ENCODE measurements at places on chromosomes 7 and 10.

- DNase-seq: no peak
Measured at GRCh38 chr7:151682831-151683614, 163.3 kb upstream of the RHEB start.

- DNase-seq: no peak
Measured at GRCh38 chr10:110857265-110858171, 14.2 kb upstream of the PDCD4 start.

DNA sequence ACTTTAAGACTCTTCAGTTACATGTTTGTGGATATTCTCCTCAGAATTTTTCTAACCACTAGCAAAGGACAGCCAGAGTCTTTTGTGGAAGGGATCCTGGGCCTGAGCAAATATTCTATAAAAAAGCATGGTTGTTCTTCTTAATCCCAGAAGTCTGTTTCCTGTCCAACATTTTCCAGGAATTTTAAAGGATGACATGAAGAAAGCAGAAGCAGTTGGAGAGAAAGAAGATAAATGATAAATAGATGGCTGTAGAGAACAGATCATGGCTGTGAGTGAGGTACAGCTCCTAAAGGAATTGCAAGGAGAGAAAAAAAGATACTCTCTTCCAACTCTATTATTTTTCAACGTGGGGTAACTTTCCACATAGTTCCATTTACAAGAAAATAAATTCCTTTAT lies 91.8 kb upstream of the STEAP4 start:
- no peak for DNase-seq

- DNase-seq: no peak
Measured at GRCh38 chr10:266974-267425, 131.7 kb downstream of the ZMYND11 start.

DNA sequence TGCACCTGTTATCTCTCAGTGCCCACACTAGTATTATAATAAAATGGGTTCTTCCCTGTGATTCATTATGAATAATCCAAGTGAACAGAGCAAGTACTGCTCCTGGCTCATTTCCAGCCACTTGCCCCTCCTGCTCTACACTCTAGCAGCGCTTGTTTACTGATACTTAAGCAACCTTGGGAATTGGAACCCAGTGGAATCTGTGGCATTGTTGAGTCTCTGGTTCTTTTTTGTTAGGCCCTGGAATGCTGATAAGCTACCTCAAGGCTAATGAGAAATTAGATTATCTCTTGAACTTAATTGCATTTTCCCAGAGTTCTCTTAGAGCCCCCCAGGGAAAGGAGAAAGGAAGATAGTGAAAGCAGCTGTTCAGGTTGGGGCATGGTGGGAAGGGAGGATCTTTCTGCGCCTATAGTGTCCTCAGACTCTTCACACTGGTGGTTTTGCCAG lies 34.0 kb downstream of the PRKAR2B start:
- no peak for DNase-seq

DNA sequence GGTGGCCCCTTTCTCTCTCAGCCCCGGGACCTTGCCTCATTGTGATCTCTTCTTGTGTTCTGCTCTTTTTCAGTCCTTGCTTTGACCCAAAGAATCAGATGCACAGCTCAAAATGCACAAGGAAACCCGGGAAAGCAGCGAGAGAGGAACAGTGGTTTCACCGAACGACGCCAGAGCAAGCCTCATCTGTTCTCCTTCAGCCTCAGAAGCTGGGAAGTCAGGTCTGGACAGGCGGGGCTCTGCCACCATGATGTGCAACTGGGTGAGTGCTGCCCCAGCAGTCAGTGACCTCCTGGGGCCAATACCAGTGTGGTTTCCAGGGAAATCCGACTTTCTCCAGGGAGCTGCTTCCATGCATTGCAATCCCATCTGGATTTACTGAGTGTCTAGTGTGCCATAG lies 133.4 kb downstream of the PRKCQ start:
- no peak for DNase-seq

DNA sequence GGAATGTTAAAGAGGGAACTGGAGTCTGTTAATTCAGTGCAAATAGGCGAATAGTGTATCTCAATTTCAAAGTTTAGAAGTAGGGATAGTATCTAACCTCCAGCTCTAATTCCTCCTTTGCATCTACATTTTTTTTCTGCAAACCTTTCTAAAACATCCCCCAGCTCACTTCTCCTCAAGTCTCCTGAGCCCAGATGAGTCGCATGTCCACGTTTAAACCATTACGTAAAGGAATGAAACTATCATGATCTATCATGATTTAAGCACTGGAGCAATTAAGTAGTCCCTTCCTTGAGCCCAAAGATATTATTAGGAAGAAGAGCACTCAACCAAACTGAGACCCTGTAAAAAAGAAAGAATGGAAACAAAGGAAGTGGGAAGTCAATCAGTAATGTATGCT lies 29.9 kb downstream of the GPR22 start:
- peak; percentile 36 for DNase-seq

- DNase-seq: no peak
Measured at GRCh38 chr10:61543831-61544230, 90.7 kb upstream of the TMEM26 start.

GRCh38 chr7:132112106-132112505 lies 464.2 kb downstream of the PLXNA4 start:
- no peak for DNase-seq

- DNase-seq: no peak
Measured at GRCh38 chr10:71314028-71314693, 4.9 kb upstream of the SLC29A3 start.
